ENCODE measurements at places on chromosomes 6 and 20.

GRCh38 chr6:35489066-35489465 lies 7.8 kb downstream of the TEAD3 start:
- DNase-seq, result no peak

DNA sequence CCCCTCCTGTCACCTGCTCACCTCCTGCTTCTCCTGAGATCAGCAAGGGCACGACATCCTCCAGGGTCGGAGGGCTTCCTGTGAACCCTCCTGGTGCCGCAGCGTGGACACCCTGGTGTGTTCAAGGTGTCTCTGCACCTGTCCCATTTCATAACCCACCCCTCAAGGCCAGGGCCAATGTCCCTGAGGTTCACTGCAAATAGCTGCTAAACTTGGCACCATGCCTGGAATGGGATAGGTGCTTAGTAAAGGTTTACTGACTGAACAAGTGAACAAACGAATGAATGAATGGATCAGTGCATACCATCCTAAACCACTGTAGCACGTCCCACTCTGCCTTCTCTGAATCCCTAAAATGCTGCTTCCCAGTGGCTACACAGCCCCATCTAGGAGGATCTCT lies 35.0 kb downstream of the SIRPA start:
- DNase-seq, result no peak

DNA sequence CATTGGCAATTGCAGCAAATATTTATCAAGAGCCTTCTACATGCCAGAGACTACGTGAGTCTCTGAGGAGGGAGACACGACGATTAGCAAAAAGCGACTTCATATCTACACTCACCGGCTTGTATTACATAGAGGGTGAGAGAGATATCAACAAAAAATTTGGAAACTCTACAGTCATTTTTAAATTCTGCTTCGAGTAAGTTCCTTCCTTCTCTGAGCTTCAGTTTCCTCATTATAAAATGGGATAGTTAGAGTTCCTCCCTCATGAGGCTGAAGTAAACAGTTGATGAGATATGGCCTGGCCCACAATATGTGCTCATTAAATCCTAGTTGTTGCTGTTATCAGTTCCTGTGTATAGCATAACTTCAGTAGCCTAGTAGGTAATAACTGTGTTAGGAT lies 64.1 kb upstream of the SIRPA start:
- no peak for DNase-seq

DNA sequence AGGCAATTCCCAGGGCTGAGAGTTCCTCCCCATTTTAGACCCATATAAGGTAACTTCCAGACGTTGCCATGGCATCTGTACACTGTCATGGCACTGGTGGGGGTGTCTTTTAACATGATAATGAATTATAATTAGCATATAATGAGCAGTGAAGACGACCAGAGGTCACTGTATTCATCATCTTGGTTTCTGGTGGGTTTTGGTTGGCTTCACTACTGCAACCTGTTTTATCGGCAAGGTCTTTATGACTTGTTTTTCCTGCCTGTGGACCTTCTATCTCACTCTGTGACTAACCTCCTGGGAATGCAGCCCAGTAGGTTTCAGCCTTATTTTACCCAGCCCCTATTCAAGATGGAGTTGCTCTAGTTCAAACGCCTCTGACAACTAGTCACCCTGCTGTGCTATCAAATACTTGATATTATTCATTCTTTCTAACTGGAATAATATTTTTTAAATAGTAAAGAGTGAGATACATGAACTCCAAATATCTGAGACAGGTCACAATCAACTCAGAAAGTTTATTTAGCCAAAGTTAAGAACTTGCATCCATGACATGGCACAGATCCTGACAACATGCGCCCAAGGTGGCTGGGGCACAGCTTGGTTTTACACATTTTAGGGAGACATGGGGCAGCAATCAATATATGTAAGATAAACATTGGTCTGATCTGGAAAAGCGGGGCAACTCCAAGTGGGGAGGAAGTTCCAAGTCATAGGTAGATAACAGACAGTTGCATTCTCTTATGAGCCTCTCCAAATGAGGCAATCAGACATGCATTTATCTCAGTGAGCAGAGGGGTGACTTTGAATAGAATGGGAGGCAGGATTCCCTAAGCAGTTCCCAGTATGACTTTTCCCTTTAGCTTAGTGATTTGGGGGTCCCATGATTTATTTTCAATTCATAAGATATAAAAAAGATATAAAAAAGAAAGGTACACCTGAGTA lies 1.2 kb upstream of the UFL1 start:
- peak; percentile 12 for DNase-seq

DNA sequence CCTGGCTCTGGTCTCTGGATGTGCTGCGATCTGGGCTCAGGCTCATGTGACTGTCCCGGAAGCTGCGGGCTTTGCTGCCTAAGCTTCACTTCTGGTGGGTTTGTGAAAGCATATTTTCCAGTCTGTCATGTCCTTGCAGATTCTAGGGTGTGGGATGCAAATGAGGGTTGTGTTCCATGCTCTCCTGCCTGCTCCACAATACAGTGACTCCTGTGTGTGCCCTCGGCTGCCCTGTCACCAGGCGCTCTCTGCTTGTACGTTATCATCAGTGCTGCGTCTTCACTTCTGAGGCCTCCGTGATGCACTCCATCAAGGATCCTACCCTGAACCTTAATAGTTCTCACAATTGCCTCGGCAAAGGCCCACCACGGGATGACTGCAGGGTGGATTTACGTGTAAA lies 84.2 kb downstream of the TTLL2 start:
- no peak for DNase-seq

DNA sequence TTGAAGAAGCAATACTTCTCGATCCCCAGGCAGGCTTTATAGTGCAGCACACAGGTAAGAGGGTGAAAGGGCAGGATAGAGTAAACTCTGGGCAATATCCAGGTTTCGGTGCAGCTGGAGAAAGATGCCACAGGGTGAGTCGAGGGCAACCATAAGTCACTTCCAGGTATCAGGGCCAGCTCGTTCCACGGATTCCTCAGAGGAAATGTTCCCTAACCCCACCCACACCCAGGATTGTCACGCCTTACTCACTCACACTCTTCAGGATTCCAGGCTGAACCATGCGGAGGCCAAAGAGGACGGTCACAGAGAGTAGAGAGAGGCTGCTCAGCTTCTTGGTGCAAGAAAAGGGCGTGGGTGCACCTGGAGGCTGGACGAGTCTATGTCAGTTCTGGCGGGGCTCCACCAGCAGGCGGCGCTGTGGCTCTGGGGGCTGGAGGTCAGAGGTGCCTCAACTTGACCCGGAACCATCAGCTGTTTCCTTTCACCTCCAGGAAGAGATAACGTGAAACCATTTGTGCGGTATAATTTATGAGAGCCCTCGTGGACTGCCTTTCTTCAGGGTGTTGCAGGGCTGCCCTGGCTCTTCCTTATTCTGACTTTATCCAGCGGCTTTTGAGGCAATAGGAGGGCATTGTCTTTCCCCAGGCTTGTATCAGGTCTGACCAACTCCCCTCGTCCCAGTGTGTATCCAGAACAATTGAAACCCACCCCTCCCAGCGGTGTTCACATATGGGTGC lies 14.5 kb upstream of the WFDC12 start:
- no peak for DNase-seq

DNA sequence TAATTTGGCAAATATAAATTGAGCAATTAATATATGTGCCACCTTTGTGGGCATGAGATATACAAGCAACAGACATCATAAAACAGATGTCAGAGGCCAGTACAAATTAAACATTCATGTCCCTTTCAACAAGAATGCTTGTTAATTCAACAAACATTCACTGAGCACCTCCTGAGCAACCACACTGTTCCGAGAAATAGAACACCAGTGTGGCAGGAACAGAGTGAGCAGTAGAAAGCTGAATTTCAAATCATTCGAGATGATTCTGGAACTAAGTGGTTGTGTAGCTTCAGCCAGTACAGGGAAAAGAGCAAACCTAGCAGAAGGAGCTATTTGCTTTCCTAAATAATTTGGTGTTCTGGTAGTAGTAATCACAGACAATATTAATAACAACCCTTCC lies 227.7 kb downstream of the CBLN4 start:
- DNase-seq, result no peak

DNA sequence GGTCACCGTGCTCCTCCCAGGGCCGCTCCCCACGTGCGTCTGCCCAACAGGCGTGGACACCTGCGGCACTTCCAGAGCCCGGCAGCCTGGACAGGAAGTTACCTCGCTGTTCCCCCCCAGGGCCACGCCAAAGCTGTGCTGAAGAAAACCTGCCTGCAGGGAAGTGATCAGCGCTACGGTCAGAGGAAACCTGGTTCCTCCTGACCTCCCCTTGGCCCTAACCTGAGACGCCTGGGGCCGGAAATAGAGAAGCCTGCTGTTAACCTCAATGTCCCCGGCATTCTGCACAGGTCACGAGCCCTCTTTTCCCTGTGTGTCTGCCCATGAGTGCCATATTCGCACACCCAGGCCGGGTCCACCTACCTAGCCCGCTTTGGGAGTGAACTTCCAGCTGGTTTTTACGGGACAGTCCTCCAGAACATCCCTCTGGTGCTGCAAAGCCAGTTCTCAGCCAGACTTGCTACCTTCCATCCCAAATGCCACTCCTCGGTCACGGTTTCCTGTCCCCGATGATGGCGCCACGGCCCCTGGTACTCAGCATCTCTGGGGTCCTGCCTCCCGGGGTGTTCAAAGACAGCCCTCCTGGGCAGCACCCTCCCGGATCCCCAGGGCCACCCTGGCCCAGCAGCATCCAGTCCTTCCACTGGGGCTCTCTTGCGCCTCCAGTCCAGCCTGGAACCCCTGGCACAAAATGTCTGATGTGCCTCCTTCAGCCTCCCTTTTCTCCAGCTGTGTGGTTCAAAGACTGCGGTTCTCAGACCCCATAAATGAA lies 12.0 kb upstream of the IRF4 start:
- no peak for DNase-seq

DNA sequence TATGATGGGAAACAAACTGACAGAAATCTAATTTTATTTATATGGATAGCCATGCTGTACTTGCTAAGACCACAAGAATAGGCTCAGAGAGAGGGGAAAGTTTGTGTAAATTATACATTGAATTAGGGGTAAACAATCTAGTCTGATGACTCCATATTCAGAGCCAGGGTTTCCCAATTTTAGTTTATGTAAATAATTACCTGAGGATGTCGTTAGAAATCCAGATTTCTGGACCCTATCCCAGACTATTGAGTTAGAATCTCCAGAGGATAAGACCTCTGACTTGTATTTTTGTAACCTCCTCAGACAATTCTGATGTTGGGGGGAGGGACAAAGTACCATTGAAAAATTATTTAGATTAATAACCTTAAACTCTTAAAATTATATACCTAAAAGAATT lies 18.3 kb downstream of the ACSS2 start:
- no peak for DNase-seq

- peak; percentile 57 for DNase-seq
Measured at GRCh38 chr6:52416629-52417151, 3.5 kb upstream of the EFHC1 start.

- DNase-seq, result no peak
Measured at GRCh38 chr6:20328266-20328923, 73.3 kb upstream of the E2F3 start.

DNA sequence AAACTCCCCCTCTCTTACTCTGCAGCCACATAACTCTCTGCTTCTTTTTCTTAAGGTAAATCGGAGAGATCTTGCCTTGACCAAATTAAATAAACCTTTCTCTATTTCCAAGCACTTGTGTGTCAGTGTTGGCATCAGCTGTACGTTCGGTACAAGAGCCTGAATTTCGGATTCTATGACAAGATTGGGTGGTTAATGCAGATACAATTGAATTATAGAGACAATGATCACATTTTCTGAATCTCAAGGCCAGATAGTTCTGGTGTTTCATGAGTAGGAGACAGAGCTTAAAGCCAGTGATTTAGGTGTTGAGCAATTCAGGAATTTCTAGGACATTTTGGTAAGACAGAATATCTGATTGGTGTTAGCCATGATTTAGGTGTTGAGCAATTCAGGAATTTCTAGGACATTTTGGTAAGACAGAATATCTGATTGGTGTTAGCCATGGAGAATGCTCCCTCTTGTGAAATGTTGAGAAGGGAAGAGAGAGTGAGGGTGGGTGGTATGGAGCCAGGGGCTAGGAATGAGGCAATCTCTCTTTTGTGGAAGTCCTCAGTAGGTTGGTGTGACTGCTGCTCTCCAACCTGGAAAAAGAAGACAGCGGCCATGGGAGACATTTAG lies 5.1 kb downstream of the SPINT3 start:
- DNase-seq, result no peak

DNA sequence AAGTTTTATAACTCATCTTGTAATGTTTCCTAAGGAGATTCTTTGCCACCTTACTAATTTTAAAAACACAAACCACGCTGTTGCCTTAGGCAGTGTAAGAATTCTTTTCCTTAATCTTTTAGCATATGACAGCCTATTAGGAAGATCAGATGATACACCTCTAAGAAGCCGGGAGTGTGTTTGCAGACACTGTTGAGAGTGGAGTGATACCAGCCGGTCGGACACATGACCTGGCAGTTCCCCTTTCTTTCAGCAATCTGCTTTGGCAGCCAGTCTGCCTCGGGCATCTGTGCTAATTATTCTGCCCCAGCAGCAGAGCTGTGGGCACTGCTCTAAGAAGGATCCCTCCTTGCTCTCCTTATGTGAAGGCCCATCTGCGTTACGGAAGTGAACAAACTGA lies 50.9 kb downstream of the PLCB4 start:
- peak; percentile 91 for DNase-seq

- no peak for DNase-seq
Measured at GRCh38 chr20:52172392-52173047, 19.1 kb downstream of the ZFP64 start.

DNA sequence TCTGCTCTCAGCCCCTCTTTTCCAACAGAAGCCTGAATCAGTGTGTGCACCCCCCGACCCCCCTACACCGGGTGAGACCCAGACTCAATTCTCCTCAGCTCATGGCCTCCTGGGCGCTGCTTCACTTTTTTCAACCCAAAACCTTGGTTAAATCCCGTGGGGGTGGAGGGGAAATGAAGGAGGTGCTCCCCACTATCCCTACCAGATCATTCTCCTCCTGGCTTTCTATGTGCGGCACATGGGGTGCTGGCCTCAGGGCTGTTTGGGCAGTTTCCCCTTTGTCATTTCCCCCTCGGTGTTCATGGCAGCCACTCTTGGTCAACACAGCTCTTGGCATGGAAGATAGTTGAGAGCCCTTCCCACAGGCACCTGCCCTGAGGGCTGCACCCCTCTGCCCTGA lies 4.6 kb downstream of the CST4 start:
- no peak for DNase-seq

DNA sequence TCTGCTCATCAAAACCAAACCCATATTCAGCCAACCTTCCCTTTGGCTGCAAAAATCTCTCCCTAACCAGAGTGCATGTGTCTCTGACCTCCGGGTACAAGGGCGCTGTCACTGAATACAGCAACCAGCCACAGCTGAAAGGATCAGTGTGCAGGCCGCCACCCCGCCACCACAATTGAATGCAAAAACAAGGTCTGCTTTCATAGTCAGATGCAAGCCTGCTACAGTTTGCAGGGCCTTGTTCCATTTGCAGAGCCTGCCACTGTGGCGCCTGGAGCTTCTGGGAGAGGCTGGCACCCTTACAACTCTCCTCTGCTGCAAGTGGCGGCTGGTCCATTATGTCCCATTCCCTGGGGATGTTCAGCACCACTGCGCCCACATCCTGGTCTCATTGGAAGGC lies 23.5 kb downstream of the MDGA1 start:
- DNase-seq, result peak; percentile 60

GRCh38 chr6:23704479-23705052 lies 421.4 kb upstream of the NRSN1 start:
- DNase-seq, result no peak

GRCh38 chr6:161796681-161797080 lies 522.8 kb upstream of the AGPAT4 start:
- DNase-seq, result peak; percentile 71

- peak; percentile 36 for DNase-seq
Measured at GRCh38 chr6:137927777-137928218, 60.7 kb downstream of the TNFAIP3 start.
